Vagina (tissue), 2 donors: ENCODE measurements at places on chromosomes 6 and 20.

GRCh38 chr6:106051226-106051625 lies 34.9 kb upstream of the PRDM1 start:
- no peak for DNase-seq

GRCh38 chr6:160127270-160128124 lies 5.9 kb downstream of the SLC22A1 start:
- DNase-seq = peak; percentile 76

DNA sequence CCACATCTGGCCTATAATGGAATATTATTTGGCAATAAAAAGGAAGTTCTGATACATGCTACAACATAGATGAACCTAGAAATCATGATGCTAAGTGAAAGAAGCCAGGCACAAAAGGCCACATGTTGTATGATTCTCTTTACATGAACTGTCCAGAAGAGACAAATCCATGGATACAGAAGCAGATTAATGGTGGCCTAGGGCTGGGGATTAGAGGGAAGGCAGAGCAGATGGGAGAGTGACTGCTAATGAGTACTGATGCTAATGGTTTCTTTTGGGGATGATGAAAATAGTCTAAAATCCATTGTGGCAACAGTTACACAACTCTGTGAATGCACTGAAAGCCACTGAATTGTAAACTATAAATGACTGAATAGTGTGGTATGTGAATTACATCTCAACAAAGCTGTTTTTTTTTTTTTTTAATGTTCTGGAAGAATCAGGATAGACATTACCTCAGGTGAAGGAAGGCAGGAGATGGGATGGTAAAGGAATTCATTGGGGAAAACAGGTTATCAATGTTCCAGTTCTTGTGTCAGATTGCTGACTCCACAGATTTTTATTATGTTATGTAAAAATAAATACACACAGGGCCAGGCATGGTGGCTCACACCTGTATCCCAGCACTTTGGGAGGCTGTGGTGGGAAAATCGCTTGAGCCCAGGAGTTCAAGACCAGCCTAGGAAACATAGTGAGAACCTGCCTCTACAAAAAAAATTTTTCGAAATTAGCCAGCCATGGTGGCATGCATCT lies 8.9 kb upstream of the SOX12 start:
- no peak for DNase-seq

DNA sequence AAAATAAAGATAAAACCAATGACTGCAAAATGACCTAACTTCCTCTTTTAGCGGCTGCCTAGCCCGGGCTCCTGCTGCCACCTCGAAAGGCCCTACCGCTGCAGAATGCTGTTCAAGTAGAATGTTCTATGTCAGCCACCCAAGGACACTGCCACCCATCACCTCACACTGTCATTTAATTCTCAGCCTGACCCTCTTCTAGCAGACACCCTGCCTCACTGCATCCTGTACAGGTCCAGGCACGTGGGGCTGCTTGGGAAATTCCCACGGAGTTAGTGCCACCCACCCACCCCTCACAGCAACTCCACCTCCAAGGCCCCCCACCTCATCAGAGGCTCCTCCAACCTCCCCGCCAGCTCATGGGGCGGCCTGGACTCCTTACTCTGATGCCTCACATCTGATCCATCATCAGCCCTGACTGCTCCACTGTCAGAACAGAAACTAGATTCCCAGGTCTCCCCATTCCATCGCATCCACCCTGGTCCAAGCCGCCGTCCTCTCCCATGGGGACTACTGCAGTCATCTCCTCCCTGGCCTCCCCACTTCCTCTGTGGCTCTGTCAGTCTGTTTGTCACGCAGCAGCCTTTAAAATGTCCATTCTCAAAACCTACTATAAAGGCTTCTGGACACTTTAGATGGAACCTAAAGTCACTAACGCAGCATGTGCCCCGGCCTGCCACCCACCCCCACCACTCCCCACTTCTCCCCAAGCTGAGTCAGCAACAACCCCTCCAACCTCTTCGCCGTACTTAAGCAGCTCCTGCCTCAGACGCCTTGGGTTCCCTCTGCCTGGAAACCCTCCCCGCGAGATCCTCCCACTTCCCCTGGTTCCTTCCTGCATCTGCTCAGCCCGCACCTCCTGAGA lies 17.0 kb downstream of the NFATC2 start:
- DNase-seq = no peak

DNA sequence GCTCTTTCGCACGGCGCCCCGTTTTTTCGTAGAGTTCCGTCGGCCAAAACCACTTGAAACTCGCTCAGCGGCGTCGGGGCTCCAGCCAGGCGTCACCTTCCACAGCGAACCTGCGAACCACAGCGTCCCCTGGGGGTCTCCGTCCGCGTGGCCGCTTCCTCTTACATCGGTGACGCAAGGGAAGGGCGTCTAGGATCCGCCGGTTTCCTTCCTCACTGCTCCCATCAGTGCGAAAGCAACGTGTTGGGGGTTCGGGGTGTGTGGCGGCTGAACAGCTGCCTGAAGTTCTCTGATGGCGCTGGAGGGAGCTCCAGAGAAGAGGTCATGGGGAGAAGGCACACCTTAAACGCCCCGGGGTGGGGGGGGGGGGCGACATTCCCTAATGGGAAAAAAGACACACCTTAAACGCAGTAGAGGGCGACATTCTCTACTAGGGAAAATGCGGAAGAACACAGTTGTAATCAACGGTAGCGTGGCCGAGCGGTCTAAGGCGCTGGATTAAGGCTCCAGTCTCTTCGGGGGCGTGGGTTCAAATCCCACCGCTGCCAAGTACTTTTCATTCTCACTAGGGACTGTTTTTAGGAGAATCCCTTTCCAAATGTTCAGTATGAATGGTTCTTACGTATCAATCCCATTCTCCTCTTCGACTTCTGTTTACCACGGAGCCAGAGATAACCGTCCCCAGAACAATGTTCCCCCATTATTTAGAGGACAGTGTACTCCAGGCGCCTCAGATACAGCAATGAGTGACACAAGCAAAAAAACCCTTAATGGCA lies 16.4 kb downstream of the ZNF311 start:
- DNase-seq = no peak

GRCh38 chr6:109722011-109722410 lies 30.9 kb downstream of the FIG4 start:
- no peak for DNase-seq

- DNase-seq = no peak
Measured at GRCh38 chr6:26660000-26660361, 435 bp upstream of the ZNF322 start.

DNA sequence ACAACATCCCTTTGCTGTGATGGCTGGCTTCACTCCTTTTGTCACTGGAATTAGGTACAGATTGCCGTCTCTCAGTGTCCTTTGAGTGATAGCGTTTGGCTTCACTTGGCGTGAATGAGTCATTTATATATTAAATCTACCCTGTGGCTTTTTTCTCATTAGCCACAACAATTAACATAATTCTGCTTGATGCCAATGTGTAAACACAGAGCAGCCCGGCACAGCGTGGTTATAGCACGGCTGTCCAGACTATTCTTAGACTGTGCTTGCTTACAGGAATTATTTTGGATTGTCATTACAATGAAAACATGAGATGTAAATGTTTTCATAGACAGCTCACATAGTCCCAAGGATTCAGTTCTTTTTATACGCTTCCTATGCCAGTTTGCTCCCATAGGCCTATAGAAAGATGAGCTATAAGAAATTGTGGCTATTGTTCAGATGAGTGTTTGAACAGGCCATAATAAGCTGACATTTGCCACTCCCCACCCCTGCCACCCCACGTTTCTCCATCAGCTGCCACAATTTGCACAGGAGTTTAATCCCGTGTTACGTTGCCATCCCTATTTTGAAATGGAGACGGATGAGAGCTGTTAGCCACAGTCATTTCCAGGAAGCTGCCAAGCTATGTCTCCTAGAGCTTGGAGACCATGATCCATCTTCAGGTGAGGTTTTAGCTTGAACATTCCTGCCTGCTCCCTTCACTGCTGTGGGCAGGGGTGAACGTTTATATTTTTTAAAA lies 65.9 kb downstream of the PPP1R14C start:
- no peak for DNase-seq

- no peak for DNase-seq
Measured at GRCh38 chr20:55456316-55456940, 548.9 kb downstream of the CBLN4 start.

GRCh38 chr6:98828211-98828788 lies 6.1 kb upstream of the POU3F2 start:
- no peak for DNase-seq

GRCh38 chr6:150129616-150130505 lies 13.0 kb upstream of the PPP1R14C start:
- no peak for DNase-seq

- no peak for DNase-seq
Measured at GRCh38 chr6:159728531-159728964, 1.2 kb downstream of the WTAP start.

DNA sequence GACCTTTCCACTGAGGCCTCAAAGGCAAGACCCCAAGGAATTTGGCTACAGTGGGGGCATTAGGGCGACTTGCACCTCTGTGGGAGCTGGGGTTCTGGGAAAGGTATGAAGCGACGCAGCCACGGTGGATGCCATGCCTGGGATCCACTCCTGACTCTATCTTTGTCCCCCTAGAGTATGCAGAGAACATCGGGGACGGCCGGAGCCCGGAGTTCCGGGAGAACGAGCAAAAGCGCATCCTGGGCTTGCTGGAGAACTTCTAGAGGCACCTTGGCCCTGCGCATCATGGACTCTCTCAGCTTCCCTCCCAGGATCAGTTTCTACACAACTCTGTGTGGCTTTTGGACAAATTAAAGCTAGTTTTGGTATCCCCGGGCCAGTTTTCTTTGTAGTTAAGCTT lies 31.2 kb upstream of the VSTM2L start:
- DNase-seq = no peak

- no peak for DNase-seq
Measured at GRCh38 chr6:134720353-134721059, 229.4 kb downstream of the ALDH8A1 start.

GRCh38 chr6:78701407-78701806 lies 165.9 kb upstream of the IRAK1BP1 start:
- no peak for DNase-seq

DNA sequence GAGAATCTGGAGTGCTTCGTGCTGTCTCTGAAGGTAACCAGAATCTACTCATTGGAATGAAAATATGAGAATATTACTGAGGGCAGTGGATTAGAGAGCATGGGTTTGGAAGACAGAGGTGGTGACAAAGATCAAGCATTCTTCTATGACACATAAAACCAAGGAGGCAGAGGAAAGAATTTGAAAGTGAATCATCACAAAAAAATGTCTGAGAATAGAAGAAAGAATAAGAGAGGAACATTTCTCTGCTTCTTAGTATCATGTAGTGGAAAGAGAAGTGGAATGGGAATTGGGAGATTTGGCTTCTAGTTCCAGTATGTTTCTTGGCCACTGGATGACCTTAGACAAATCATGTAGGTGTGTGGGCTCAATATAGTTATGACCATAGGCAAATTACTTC lies 474.0 kb downstream of the TFAP2B start:
- DNase-seq = no peak

- no peak for DNase-seq
Measured at GRCh38 chr20:9615766-9616454, 101.5 kb downstream of the LAMP5 start.

- DNase-seq = no peak
Measured at GRCh38 chr6:73943930-73944652, 248.1 kb downstream of the CD109 start.

- no peak for DNase-seq
Measured at GRCh38 chr6:15950962-15951569, 177.8 kb upstream of the MYLIP start.

DNA sequence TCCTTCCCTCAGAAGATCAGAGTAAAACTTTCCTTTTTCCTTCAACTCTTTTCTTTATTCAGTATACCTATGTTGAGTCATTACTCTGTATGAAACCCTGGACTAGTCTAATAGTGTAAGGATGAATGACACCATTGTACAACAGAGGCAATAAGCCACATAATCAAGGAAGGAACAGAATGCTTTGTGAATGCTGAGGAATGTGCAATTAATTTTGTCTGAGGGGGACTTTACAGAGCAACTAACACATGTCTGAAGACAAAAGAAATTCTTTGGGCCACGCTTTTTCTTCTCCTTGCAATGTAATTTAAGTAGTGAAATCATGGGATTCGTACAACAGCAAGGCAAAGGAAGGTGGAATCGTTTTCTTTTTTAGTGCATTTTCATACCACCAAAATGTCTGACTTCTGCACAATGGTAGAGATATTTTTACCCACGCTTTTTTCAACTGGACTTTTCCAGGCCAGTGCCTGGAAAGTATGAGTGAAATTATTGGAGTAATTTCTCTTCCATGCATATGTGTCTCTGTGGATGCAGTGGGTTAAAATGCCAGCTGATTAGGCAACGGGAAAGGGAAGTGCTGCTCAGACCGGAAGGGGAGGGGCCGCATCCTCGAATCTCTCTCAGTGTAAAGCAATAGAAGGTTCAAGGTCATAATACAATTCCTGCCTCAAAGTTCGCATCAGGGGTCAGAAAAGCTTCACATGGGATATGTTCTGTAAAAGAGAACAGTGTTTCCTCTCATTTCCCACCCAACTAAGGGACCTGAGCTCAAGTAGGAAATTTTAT lies 89.9 kb upstream of the MTHFD1L start:
- no peak for DNase-seq

- DNase-seq = no peak
Measured at GRCh38 chr6:33936886-33937285, 133.1 kb upstream of the MLN start.

GRCh38 chr20:47780720-47781389 lies 4.4 kb downstream of the SULF2 start:
- DNase-seq = no peak

GRCh38 chr6:156587751-156588301 lies 189.4 kb upstream of the ARID1B start:
- DNase-seq = no peak

DNA sequence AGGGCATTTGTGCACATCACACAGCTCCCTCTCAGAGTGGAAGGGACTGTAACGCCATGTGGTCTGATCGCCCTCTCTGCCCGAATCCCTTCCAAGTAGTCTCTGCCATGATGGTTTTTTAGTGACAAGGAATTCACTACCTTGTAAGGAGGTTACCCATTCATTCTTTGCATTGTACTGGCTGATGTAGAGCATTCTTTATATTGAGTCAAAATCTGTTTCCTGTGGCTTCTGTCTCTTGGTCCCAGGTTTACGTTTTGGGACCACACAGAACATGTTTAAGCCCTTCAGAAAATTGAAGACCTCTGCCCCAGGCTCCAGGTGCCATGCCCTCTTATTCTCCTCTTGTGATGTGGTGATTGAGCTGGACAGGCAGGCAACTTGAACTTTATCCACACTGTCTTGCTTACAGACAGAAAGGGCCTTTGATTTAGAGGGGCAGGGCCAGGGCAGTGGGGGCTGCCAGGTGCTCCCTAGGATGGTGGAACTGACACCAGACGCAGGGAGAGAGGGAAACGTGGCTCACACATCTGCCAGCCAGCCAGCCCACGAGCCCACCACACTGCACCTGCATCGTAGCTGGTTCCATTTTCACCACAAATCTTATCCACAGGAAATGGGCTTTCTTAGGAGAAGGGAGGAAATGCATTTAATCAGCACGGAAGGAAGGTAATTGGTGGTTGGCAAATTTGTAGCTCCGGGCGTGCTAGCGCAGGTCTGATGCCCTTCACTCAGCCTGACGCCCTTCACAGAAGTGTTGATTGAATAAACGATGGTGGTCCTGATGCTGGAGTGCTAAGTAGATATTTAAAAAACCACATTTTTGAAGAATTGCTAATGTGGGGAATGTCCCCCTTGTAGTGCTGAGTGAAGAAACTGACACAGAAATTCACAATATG lies 78.2 kb downstream of the TCP11 start:
- no peak for DNase-seq

- no peak for DNase-seq
Measured at GRCh38 chr6:99426451-99426757, 1.3 kb upstream of the PNISR start.
